ACHN (cell line): ENCODE measurements at places on chromosomes 13 and 19.

DNA sequence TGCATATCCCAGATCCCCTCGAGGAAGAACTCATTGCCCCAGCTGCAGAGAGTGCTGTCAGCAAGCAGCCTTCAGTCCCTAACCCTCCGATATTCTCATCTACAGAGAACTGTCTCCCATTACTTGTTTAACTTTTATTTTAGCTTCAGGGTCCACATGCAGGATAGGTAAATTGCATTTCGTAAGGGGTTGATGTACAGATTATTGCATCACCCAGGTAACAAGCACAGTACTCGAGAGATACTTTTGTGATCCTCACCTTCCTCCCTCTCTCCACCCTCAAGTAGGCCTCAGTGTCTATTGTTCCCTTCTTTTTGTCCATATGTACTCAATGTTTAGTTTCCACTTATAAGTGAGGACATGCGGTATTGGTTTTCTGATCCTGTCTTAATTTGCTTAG, 171.5 kb upstream of the IRS2 start:
- DNase-seq, result no peak

DNA sequence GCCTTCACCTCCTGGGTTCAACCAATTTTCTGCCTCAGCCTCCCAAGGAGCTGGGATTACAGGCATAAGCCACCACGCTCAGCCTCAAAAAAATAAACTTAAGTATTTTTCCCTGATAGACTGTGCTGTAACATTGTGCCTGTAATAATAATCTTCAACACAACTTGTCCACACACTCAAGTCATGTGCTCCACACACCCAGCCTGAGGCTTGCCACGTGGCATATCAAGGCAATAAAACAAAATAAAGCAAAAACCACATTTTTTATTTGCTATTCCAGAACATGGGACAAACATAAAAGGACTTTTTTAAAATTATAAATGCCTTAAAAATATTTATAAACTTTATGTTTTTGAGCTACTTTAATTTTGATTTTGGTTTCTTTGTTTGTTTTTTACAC, 115.8 kb downstream of the NALCN start:
- no peak for DNase-seq

- no peak for DNase-seq
These were observed 211.5 kb downstream of the LMO7 start for GRCh38 chr13:75847588-75847987.

- DNase-seq, result no peak
These were observed 9.0 kb downstream of the GCDH start for GRCh38 chr19:12899891-12900518.

DNA sequence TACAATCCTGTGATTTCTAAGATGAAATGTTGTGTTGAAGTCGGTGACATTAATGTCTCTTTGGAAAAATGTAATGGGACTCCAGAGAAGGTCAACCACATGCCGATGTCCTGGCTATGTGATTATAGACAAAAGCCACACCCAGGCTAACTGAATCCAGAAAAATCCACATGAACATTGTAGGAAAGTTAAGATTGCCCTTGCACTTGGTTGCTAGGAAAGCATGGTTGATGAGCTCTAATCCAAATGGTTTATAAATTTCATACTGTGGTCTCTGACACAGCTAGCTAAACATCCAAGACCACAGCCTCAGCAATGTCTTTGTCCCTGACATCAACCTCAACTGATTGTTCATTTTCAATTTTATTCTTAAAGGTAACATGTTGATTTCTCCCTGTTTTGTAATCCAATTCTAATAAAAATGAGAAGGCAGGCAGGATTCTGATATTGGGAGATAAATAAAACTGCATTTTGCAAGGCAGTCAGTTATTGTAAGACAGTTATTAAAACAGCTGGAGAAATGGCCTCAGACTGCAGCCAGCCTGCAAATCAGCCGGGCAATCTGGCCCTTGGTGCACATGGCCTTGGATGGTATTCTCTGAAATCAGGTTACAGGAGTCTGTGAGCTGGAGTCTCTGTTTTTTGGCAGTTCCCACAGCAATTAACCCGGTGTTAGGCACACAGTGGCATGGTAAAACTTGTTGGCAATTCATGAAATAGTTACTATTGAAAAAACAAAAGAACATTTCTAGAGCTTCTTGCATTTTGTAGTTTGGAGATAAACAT, 93.9 kb downstream of the STARD13 start:
- DNase-seq, result peak; percentile 29

GRCh38 chr19:32896516-32897214, 27.1 kb upstream of the SLC7A9 start:
- no peak for DNase-seq

DNA sequence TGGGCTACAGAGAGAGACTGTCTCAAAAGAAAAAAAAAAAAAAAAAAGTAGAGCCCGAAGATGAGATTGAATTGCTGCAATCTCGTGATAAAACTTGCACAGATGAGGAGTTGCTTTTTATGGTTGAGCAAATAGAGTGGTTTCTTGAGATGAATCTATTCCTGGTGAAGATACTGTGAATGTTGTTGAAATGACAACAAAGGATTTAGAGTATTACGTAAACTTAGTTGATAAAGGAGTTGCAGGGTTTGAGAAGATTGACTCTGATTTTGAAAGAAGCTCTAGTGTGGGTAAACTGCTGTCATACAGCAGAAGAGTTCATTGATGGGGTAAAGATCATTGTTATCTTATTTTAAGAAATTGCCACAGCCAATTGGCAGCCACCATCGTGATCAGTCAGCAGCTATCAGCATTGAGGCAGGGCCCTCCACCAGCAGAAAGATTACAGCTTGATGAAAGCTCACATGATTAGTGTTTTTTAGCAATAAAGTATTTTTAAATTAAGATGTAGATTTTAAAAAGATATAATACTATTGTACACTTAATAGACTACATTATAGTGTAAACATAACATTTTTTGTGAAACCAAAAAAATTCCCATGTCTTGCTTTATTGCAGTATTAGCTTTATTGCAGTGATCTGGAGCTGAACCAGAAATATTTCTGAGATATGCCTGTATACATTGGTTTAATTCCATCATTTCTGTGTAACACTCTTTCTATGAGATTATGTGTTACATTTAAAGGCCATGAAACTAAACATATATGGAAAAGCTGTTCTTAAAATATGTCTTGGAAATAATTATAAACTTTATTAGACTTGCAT, 43.1 kb downstream of the ZMYM2 start:
- DNase-seq, result no peak

GRCh38 chr19:17860993-17861360, 1.3 kb downstream of the RPL18A start:
- no peak for DNase-seq

DNA sequence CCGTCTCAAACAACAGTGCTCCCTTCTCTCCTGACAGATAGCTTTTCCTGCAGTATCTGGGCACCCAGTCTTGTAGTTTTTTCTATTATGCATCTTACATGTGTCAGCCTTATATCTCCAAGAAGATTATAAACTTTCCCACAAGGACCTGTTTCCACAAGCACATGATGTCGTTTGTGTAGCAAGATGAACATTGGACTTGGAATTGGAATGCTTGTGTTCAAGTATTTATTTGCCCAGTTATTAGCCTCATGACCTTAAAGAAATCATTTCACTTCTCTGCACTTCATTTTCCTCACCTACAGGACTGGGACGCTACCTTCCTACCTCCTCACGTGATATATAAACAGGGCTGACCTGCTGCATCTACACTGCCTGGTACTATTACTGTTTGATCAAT, 21.5 kb downstream of the SHISA2 start:
- no peak for DNase-seq

- no peak for DNase-seq
These were observed 72.9 kb downstream of the FGF14 start for GRCh38 chr13:102328909-102329308.

GRCh38 chr19:3919793-3920192, 13.1 kb upstream of the NMRK2 start:
- DNase-seq, result no peak

GRCh38 chr13:46964789-46965527, 68.1 kb upstream of the HTR2A start:
- DNase-seq, result no peak

DNA sequence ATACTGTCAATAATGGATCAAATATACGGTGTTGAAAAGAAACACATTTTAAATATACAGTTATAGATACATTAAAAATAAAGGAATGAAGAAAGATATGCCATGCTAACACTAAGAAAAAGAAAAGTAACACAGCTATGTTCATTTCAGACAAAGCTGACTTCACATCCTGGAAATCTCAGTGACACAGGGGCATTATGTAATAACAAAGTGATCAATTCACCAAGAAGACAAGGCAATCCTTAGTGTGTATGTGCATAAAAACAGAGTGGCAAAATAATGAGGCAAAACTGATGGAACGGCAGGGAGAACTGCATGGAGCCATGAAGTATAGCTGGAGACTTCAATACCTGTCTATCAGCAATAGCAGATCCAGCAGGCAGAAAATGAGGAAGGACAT, 13.1 kb downstream of the ZNF14 start:
- DNase-seq, result no peak

- no peak for DNase-seq
These were observed 95.7 kb downstream of the GPR12 start for GRCh38 chr13:26664876-26665275.

DNA sequence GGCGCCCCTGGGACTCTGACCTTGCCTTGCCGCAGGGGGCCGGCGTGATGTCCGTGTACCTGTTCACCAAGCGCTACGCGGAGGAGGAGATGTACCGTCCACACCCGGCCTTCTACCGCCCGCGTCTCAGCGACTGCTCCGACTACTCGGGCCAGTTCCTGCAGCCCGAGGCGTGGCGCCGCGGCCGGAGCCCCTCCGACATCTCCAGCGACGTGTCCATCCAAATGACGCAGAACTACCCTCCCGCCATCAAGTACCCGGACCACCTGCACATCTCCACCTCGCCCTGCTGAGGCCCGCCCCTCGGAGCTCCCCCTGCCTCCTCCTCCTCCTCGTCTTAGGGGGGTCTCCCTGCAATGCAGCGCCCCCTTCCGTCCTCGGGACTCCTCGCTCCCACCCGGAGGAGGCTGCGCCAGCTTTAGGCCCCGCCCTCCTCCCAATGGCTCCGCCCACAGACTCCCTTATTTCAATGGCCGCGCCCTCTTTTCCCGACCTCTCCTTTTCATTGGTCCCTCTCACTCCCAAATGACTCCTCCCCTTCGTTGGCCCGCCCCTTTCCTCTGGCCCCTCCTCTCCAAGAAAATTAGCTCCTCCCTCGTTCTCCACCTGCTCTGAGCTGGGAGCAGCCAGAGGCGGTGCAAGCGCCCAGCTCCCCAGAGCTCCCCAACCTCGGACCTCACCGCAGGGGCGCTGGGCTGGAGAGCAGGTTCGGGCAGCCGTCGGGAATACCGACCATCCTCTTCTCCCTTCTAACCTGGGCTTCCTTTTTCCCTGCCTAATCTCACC, 20.5 kb upstream of the CACNG8 start:
- no peak for DNase-seq

DNA sequence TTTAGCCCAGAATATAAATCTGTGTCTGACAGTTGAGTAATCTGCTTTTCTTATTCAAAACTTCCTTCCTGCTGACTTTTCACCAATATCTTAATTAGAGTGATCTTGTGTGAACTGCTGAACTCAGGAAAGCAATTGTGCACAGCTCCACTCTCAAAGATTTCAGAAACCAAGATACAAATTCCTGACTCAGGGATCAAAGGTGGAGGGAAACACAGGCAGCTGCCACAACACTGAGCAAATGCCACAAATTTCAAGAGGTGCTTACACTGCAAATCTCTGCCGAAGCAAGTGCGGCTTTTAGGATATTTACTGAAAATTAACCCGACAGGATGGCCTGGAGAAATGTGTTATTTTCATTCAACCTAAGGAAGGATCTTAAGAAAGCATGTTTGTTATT, 111.4 kb downstream of the STOML3 start:
- DNase-seq, result no peak
